DMS53 (cell line): ENCODE measurements at places on chromosomes 6 and 20.

- DNase-seq: peak; percentile 34
Observed at GRCh38 chr6:9539231-9539755, 875.6 kb downstream of the TFAP2A start.

DNA sequence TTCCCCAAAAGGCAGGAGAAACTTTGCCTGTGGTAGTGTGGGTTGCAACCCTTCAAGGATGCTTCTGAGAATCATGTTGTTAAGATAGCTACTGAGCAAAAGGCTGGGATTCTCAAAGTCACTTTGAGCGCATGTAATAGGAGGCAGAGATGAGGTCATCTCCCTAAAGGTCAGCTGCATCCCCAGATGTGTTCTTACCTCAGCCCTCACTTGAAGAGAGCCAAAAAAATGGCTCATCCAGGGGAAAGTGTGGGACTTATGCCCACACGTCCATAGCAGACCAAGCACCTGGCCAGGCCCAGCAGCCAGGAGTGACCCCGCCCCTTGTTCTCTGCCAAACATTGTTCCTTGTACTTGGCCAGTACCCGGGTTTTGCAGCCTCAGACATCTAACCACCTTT is 187.0 kb upstream of the BMP2 start:
- DNase-seq: no peak

DNA sequence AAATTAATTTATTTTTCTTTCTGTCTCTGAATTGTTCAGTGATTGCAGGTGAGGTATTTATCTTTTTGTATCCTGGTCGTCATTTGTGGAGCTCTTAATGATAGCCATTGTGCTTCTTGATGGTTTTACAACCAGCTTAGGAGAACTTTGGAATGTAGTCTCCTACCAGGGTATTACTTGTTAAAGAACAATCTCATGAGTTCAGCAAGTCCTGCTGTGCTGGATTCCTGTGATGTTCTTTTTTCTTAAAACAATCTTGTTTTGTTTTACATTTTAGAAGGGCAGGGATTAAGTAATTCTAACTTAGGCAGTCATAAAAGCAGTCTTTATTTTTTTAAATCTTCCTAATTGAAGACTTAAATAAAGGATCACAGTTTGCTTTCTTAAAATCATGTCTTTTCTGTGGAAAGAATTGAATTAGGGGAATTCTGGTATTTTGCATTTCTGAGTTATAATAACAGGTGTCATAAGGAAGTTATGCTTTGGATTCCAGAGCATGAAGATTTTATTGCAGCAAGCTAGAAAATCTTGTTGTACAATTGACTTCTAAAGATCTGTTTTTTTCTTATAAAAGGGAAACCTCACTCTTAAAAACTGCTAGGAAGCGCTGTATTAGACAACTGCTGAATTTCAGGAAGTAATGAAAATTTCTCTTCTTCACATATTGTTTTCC is 23.7 kb downstream of the RIOK1 start:
- no peak for DNase-seq

DNA sequence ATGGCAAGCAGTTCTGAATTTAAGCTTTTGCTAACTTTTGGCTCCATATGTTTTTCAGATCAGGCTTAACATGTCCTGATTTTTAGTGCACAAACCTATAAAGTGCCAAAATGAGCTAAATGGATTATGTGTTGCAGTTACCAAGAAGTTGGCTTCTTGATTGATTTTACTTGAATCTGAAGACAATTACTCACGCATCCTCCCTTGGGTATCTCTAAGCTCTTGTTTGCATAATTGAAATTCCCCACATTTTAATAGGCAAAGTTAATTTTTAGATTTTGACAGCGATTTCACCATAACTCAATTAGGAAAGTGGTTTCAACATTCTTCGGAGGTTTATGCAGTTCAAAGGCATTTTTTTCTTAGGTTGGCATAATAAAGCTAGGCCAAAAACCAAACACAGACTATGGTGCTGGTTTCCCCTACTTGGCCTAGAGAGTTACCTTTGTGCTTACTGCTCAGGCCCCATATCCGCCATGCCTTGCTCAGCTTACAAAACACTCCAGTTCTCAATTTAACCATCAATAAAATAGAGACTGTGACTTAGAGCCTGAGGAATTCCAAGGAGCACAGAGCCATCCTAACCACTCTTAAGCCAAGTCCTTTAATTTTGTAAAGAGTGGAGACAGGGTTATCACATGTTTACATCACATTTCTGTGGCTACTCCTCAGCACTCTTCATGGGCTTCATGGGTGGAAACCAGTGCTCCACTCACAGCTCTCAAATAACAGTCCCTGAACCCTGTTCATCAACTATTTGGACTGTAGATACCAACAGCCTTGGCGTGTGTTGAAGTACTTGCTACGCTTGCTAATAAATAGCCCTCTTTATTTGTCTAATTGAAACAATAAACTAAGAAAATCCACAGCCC is 32.1 kb downstream of the LAMA4 start:
- no peak for DNase-seq

- peak; percentile 27 for DNase-seq
Observed at GRCh38 chr6:139430899-139431601, 56.6 kb upstream of the CITED2 start.

DNA sequence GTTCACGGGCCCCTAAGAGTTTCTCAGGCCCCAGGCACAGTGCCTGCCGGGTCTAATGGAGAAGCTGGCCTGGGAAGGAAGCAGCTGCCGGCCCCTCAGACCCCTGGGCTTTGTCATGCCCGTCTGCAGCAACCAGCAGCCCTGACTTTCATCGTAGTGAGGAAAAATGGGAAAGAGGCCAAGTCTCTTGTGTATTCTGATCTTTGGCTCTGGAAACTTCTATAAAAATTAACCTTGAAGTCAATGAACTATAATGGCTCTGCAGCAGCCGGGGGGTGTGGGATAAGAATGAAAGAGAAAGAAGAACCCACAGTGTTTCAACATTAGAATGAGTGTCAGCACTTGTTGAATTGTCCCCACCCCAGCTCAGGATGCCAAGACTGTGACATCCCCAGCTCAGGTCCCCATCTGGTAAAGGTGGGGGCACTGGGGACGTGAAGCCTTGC is 12.9 kb downstream of the TGM2 start:
- no peak for DNase-seq

GRCh38 chr6:143176090-143177021 is 115.7 kb downstream of the AIG1 start:
- peak; percentile 12 for DNase-seq

- no peak for DNase-seq
Observed at GRCh38 chr20:34927736-34928135, 27.9 kb downstream of the GSS start.

DNA sequence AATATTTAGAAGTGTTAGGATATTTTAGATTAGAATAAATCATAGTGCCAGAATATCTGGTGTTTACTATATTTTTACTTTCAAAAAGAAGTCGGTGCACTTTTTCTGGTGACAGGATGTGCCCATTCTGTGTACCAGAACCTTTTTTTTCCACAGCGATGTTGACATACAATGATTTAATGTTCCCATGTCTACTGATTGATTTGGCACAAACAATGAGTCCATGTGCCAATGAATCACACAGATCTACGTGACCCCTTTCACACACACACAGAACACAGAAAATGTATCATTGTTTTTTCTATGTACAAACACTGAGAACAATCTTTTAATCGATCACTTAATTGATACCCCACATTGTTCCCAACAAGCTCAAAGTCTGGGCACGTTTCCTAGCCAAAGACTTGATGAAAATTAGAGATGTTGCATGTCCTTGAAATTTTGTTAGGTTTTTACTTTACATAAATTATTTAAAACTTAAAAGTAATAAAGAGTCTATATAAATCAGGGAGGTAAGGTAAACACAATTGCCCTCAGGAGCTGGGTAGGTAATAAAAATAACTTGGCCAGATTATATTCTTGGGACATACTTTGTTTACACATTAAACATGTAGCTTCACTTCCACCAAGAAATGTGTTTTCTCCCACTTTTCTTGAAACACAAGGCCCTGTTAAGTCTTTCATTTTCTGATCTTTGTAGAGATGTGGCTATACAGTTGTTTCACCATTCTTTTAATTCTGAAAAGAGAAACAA is 36.4 kb upstream of the SOX4 start:
- no peak for DNase-seq

- peak; percentile 66 for DNase-seq
Observed at GRCh38 chr20:5402903-5403531, 86.3 kb upstream of the PROKR2 start.

GRCh38 chr20:16004108-16004854 is 569.0 kb downstream of the KIF16B start:
- no peak for DNase-seq

- DNase-seq: peak; percentile 55
Observed at GRCh38 chr6:6003621-6004366, 2.9 kb downstream of the NRN1 start.

DNA sequence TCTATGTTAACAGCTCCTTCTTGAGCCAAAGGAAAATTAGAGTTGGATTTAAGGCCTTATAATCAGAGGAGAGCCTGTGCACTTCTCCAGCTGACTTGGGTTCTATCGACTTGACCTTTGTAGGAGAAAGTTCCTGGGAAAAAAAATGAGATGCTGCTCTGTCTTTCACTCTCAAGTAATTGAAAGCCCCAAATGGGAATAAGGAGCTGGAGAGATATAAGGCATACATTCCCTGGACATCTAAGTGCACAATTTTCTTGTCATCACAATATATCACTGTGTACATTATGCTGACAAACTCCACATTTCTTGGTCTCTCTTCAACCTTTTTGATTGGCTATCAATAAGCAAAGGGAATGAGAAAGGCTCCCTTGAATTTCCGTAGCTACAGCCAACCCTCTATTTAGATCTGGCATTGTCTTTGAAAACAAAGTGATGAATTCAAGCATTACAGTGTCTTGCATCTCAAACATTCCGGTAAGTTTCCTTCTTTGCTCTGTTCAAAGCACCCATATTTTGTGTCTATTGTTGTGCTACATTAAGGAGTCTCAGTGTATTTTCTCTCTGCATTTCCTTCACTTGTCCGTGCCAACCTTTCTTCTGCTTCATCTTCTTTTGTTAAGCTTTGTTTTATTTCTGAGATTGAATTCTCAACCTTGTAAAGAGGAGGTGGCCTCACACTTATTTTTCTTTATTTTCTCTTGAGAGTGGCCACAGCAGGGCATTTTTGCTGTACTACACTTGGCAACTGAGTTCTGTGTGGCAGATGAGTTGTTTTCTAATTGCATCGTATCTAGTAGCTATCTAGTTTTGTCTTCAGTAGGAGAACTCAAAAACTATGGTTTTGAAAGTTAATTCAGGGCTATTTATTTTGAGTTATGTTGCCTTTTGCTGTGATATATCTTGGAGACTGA is 450.3 kb upstream of the MAN1A1 start:
- no peak for DNase-seq

DNA sequence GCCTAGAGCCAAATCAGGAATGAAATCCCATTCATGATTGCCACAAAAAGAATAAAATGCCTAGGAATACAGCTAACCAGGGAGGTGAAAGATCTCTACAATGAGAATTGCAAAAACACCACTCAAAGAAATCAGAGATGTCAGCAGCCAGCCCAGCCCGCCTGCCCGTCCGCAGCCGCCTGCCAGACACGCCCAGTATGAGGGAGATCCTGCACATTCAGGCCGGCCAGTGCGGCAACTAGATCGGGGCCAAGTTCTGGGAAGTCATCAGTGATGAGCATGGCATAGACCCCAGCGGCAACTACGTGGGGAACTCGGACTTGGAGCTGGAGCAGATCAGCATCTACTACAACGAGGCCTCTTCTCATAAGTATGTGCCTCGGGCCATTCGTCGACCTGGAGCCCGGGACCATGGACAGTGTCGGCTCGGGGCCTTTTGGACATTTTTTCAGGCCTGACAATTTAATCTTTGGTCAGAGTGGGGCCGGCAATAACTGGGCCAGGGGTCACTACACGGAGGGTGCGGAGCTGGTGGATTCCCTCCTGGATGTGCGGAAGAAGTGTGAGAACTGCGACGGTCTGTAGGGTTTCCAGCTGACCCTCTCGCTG is 13.4 kb downstream of the GABRR2 start:
- no peak for DNase-seq

DNA sequence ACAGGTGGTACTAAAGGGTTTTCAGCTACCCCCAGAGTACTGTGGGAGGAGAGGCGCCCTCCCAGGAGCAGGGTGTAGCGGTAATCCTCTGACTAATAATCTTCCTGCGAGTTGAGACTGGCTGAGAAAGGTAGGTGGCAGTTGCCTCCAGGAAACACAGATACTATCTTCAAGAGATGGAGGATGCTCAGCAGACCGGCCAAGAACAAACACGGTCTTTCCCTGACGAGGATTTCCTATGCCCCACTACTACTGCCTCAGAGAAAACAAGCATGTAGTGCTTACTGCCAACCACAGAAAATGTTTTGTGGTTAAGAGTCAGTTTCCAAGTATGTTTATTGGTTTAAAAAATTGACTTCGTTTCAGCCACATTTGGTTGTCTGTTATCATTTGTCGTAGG is 26.8 kb downstream of the C6orf89 start:
- DNase-seq: no peak

DNA sequence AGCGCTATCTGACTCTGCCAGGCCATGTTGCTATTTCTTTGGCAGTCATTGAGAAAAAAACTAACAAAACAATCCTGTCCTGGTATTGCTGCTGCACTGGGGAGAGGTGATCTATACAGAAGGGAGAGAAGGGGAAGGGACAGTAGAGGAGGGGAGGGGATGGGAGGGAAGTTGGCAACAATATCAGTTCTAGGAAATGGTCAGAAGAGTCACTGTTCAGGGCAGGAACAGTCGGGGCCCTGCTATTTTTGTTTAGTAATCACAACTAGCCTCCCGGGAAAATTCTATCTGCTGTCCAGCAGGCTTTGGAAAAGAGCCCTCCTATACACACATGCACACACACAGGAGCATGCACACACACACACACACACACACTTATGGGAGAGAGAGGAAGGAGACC is 142.3 kb upstream of the CARMIL1 start:
- DNase-seq: no peak

DNA sequence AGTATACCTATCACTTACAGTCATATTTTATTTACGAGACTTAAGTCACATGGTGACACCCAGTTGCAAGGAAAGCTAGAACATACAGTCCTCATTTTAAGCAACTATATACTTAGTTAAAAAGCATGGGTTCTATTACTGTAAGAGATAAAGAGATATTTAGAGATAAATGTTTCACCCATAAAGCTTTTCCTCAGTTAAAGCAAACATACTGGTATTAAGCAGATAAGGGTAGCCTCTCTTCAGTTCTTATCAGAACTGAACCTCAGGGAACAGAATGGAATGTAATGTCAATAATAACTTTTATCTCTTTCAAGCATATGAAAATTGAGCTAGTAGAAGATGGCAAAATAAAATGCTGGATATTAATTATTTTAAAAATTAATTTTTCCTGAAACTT is 9.9 kb upstream of the ASCC3 start:
- DNase-seq: no peak

DNA sequence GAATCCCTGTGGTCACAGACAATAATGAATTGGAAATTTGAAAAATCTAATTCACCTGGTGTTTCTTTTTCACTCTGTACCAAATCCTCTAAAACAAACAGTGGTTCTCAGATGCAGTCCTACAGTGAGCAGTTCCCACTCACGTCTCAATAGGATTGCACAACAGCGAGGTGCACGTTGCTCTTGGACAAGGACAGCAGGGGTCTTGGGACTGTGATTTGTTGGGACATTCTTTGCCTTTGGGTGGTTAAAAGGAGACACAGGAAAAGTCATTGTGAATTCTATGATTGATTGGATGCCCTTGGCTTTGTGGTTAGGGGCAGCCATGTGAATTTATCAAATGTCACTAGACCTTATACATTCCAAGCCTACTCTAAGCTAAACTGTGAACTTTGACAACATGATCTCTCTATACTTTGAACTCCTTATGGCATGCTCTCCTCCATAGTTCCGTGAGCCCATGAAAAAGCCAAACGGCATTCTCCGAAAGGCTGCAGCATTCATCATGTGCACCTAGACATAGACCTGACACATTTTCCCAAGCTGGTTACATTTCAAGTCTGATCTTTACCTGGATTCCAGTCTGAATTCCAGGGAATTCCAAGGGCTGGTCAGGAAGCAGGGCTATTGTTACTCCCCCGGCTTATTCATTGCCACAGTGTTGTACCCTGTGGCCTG is 647 bp downstream of the UNC93A start:
- no peak for DNase-seq
